Heart right ventricle (tissue), 16 donors: ENCODE measurements at places on chromosomes 2 and 18. TPM values are rescaled to one million over a fixed set of nuclear protein-coding genes. Genes with fewer than 3 reads are reported as not detected.

GRCh38 chr2:205627085-205627484 is 55.2 kb upstream of the NRP2 start:
- DNase-seq = no peak

TMEM17 gene
- total RNA-seq = 3.2 TPM

DNA sequence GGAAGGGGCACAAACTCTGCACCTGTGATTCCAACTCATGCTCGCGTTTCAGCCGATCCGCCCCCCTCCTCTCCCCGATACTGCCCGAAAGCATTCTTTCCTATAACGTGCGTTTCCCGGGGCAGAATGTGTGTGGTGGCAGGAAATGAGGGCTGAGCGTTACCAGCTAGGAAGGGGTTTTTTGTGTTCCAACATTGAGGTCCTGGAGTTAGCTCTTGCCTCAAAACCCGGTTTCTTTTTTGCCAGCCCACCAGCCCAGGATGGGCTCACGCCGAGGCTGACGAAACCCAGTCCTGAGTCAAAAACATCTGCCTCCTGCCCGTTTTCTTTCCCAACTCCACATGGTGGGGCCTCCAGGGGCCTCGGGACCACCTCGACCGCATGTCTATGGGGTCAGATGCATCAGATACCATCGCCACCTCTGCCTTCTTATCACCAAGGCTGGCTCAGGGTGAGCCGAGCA is 113.7 kb upstream of the COPS8 start:
- DNase-seq = no peak

ELOA2 gene
- not detected for total RNA-seq

DNA sequence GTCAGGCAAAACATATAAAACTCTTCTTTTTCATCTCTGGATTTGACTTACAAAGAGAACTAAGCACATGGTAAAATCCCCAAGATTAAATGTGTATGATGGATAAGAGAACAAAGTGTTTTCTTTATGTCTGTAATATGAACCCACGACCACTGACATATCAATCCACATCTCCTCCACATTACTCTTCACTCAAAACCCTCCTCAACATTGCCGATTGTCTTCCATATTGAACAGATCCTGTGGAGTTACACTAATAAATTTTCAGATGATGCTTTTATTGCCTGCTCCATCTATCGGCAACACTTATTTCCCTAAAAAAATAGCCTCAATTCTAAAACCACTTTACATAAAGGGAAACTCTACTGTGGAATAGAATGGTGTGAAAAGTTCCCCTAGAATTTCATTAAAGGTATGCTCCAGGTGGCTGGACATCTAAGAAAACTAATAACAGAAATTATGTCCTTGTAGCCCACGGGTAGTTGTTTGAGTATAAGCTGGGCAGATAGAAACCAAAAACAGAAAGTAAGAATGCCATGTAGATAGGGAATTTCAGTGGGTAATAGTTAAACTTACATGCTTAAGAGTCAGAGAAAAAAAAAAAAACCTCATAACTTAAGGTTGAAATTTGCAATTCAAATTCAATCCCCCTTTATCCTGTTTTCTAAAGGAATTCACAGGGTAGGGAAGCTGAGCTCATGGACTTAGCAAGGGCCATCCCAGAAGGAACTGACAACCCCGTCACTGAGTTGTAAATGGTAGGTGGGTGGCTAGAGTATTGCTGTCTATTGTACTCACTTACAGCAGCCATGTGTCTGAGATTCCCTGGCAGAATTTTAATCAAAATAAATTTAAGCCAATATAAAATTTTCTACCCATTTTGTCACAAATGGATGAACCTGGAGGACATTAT is 305.4 kb upstream of the LYPD1 start:
- no peak for DNase-seq

FAHD2B gene
- total RNA-seq = 30.5 TPM

- no peak for DNase-seq
These were observed 130.8 kb upstream of the HDAC4 start for GRCh38 chr2:239531456-239532241.

DNA sequence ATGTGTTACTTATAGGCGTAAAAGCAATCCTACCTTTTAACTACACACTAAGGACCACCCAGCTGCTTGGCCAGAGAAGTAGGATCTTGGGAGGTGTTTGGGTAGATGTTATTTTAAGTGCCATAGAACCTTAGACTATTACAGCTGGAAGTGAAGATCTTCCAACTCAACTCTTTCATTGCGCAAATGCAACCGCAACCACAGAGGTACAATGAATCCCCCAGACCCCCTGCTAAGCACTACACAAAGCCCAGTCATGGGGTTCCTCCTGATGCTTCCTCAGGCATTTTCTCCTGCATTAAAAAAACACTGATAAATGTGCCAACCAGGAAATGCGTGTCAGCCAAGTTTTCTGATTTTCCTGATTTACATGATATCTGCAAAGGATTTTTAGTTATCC is 246.0 kb downstream of the LRRTM1 start:
- DNase-seq = no peak

ACMSD gene
- total RNA-seq = not detected

- peak; percentile 67 for DNase-seq
These were observed 1.7 kb upstream of the LDLRAD4 start for GRCh38 chr18:13216711-13217465.

DNA sequence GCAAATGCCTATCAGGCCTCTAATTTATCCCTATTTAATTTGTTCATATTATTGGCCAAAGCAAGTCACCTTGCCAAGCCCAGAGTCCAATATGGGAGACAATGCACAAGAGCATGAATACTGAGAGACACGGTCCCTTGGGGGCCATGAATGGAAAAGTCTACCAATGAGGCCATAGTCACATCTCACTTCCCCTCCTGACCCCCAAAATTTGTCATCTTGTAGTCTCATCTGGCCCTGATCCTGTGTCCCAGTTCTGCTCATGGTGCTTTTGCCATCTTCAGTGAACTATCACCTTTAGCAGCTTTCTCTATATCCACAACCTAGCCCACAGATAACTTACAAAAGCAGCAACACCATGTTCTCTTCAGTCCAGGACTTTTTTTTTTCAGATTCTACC is 302.7 kb upstream of the MGAT5 start:
- no peak for DNase-seq

DNA sequence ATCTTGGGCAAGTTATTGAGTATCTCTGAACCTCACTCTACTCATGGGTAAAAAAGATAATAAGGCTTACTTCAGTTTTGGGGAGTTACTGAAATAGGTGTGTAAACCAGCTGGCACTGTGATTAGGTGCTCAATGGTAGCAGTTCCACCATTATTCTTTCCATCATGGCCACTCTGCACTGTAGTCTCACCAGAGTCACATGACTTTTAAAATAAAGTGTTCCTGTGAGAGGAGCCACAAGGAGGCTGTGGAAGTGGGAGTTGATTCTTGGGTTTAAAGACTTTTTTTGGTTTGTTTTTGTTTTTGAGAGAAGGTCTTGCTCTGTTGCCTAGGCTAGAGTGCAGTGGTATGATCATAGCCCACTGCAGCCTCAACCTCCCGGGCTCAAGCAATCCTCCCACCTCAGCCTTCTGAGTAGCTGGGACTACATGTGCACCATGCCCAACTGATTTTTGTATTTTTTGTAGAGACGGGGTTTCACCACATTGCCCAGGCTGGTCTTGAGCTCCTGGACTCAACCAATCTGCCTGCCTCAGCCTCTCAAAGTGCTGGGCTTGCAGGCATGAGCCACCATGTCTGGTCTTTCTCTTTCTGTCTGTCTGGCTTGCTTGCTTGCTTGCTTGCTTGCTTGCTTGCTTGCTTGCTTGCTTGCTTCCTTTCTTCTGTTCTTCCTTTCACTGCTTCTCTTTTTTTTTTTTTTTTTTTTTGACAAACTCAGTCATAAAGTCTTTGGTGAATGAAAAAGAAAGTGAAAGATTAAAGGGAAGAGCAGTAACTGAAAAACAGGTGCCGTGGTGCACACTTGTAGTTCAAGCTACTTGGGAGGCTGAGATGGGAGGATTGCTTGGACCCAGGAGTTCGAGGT is 21.2 kb upstream of the ACVR1 start:
- DNase-seq = no peak

DNA sequence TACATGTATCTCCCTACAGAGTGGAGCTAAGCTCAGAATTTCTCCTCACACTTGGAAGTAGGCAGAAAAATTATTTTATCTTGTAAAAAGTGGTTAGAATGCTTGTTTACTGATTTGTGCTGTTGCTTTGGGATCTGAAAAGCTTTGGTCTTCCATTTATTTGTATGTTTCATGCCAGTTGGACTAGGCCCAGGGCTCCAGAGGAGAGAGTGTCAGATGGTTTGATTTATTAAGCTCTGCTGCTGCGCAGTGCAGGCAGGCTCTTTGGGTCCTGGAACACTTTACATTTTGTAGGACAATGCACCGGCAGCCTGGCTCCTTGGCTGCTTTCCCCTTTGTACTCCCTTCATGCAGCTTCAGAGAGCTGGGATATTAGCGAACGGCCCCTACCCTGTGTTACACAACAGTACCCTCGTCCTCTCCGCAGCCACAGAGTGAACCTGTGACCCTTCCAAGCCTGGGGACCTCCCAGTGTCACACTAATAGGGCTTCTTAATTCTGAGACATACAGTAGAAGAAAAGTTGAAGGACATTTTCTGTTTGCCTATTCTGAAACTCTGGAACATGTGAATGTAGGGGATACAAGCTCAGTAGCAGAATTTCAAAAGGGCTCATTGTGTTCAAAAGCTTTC is 56.7 kb upstream of the EML6 start:
- peak; percentile 68 for DNase-seq

SKA1 gene
- 0.28 TPM for total RNA-seq

DNA sequence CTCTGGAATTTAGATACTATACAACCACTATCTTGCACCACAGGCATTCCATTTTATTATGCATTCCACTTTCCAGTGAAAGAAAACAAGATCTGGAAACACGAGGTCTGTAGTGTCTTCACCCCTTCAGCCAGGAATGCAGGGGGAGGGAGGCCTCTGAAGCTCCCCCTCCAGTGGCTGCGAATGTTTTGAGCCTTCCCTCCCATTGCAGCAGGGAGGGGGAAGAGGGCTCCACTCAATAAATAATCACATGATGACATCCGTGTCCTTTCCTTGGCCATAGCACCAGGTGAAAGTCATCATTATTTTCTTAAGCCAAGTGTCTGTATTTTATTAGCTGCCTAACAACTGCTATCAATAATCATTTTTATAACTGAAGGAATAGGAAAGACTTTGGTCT is 38.6 kb downstream of the ALPK2 start:
- no peak for DNase-seq

LCT gene
- total RNA-seq = not detected
